Occipital lobe (tissue), 3 donors: ENCODE measurements at places on chromosomes 3 and 15. TPM values are rescaled to one million over a fixed set of nuclear protein-coding genes. Genes with fewer than 3 reads are reported as not detected.

- no peak for DNase-seq
Measured at GRCh38 chr15:56699743-56700142, 33.6 kb downstream of the ZNF280D start.

- DNase-seq, result no peak
Measured at GRCh38 chr3:42163622-42164244, 72.6 kb downstream of the TRAK1 start.

DNA sequence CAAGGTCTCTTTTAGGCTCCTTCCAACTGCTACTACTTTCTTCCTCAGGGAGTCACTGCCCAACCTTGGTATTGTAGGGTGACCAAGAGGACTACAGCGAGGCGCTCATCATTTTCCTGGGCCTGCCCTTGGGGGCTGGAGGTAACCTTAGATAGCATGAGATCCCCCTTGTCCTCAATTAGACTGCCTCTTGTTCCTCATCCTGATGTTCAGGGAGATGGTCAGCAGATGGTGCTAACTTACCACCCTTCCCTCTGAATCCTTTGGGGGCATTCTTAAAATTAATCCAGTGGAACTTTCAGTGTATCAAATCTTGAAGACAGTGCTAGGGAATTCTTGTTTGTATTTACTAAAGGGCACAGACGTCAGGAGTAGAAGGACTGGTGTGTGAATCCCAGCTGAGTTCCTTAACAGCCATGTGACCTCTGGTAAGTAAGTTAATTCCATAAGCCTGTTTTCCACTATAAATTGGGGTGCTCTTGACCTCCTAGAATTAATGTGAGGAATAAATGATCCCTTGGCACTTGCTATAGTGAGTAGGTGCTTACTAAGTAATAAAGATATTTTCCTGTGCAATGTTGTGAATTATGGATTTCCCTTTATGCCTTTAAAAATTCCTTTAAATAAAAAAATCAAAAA is 4.1 kb upstream of the CLPX start:
- DNase-seq, result no peak

GRCh38 chr3:47152578-47152977 is 11.3 kb downstream of the SETD2 start:
- DNase-seq, result no peak

DNA sequence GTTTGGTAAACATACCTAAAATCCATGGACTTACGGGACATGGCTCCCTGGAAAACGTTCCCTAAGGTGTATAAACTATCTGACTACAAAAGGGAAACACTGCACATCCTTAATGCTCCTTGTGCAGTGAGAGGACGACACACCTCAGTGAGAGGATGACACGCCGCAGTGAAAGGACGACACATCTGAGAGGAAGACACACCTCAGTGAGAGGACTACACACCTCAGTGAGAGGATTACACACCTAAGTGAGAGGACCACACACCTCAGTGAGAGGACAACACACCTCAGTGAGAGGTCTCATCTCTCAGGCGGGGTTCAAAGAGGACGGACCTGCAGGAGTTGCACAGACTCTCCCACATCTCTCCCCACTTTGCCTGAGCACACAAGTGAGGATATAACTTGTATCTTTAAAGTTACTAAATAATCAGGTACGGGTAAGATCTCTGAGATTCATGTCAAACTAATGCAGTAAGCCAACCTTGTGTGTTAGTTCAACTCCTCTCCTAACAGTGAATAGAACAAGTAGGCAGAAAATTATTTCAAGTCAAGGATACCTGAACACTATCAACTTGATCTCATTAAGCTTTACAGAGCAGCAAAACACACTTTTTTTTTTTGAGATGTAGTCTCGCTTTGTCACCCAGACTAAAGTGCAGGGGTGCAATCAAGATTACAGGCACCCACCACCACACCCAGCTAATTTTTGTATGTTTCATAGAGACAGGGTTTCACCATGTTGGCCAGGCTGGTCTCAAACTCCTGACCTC is 32.1 kb downstream of the HERC2 start:
- no peak for DNase-seq

DNA sequence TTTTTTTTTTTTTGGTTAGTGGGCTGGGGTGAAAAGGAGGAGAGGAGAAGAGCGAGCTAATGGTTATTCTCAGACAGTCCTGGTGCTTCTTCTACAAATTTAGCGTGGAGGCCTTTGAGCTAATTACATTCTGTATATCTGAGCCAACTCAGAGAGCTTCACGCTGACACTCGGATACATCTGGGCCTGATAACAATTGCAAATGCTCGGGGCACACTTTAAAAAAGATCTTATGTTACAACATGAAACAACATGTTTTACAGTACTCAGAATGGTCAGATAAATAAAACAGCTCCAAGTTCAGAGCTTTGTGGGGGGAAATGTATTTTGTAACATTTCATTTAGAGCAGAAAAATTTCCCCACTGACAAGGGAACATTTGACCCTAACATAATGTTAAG is 966.9 kb upstream of the NR2F2 start:
- no peak for DNase-seq

DNA sequence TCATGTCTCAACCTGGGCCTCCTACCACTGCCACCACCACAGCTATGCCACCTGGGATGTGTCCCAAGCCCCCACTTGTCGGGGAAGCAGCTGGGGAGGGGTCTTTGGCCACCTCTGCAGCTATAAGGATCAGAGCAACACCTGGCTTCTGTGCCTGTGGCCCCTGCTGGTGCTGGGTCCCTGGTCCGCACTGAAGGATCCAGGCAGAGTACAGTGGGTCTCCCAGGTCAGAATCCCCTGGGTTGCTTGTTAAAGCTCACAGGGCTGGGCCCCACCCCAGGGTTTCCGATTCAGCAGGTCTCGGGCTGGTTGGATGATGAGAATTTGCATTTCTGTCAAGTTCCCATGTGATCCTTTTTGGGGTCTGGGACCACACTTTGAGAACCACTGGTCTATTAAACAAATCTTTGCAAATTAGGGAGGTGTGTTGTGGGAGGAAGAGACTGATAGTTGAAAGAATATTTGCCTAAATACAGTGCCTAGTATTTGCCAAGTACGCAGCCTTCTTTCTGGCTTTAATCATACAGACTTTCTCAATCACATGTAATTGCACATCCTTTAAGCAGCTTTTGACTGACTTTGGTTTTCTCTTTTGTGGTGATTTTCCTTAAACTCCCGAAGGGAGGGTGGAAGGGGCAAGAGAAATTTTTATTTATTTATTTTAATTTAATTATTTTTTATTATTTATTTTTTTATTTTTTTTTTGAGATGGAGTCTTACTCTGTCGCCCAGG is 127.3 kb downstream of the IGF1R start:
- DNase-seq, result no peak

- no peak for DNase-seq
Measured at GRCh38 chr3:16088496-16088895, 86.0 kb upstream of the GALNT15 start.

C3orf85 gene
- not detected for total RNA-seq

DNA sequence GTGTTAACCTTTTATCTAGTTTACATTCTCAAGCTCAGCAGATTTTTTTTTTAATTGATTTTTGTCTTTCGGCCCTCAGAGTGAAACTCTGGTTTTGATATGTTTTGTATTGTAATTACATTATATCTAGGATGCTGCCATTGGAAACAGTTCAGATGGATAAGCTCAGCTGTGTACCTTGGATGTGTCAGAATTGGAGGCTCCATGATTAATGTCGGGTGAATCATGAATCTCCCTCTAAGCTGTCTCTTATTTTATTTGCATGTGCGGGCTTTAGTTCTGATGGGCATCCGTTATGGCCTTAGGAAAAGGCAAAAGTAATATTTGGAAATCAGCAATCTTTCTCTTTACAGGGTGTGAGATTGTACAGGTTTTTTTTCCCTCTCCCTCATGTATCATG is 4.2 kb downstream of the PTPRG start:
- no peak for DNase-seq

DNA sequence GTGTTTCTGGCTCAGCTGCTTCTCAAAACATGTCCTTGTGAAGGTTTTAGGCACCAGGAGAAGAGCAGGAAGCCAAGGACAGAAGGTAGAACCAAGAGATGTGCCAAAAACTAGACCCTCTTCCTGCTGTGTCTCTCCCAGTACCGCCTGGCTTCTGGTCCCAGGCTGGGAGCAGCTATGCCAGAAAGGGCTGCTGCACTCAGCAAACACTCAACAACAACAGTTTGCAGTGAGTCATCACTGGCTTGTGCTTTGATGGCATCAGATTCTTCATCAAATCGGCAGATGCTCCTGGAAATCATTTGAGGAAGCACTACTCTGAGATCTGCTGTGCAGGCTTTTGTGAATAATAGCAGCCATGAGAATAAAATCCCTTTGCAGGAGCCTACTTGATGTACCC is 63.2 kb downstream of the DGKG start:
- peak; percentile 16 for DNase-seq

GRCh38 chr3:193569119-193569518 is 14.4 kb upstream of the ATP13A4 start:
- no peak for DNase-seq

- no peak for DNase-seq
Measured at GRCh38 chr3:143859465-143860203, 11.4 kb upstream of the SLC9A9 start.

EFHB gene
- not detected for total RNA-seq

PARP15 gene
- total RNA-seq, result not detected

- no peak for DNase-seq
Measured at GRCh38 chr3:172323894-172324610, 124.2 kb downstream of the GHSR start.

FAM107A gene
- 24.8 TPM for total RNA-seq

TMEM266 gene
- 4.7 TPM for total RNA-seq

ENTPD3 gene
- 1.6 TPM for total RNA-seq

LRRC31 gene
- not detected for total RNA-seq

- DNase-seq, result no peak
Measured at GRCh38 chr15:24039683-24040082, 352.6 kb upstream of the NDN start.

DNA sequence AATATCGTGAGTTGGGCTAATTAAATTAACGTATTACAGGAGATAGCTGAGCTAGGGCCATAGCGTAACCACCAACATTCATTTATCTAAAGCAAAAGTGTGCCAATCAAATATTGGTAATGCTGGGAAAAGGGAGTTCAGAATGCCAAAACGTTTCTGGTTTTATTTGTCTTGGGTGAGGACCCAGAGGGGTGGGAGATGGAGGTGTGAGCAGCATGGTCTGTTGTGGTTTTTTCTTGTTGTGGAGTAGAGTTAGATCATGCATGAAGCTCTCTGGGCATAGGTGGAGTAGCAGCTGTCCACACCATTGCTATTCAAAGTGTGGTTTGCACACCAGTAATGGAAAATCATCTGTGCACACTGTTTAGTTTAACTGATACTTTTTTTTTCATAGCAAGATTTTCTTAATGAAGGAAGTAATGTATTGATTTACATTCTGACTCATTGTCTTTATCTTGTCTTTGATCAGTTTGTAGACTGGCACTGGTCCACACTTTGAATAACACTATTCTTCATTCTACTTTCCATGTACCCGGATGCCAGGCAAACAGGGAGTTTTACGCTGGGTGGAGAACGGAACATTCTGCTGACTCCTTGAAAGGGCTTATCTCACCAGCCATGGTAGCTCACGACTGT is 50.8 kb upstream of the CRTC3 start:
- no peak for DNase-seq

- no peak for DNase-seq
Measured at GRCh38 chr3:168956076-168956475, 707.4 kb downstream of the MECOM start.

DNA sequence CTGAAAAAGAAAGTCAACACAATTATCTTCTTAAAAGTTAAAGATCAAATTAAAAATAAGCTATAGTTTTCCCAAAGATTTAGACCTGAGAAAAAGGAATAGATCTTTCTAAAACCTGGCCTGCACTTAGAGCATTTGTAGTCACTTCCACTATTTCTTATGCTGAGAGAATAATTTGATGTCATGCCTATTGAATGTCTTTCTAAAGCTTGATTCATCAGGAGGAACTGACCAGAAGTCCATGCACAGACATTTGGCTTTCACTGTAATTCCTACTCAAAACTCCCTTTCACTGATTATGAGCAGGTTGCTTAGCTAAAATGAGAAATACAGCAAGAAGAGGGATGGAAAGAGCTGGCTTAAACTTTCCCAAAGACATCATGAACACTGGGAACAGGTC is 4.3 kb downstream of the GREM1 start:
- no peak for DNase-seq

- DNase-seq, result no peak
Measured at GRCh38 chr3:85790445-85791030, 831.7 kb downstream of the CADM2 start.

DNA sequence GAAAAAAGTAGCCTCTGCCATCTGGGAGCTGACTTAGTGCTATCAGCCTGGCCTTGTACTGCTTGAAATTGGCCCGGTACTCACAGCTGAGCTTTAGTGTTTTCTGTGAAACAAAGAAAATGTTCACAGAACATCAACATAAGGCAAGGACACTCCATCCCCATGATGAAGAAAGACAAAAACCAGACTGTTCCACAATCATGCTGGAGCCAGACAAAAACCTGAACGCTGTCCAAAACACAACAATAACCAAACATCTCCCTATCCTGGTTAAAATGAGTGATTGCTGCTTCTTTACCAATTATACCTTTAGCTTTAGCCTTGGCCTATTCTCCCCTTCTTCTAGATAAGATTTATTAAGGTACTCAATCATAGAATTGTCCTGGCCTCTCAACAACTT is 153.9 kb downstream of the CPNE4 start:
- no peak for DNase-seq

DNA sequence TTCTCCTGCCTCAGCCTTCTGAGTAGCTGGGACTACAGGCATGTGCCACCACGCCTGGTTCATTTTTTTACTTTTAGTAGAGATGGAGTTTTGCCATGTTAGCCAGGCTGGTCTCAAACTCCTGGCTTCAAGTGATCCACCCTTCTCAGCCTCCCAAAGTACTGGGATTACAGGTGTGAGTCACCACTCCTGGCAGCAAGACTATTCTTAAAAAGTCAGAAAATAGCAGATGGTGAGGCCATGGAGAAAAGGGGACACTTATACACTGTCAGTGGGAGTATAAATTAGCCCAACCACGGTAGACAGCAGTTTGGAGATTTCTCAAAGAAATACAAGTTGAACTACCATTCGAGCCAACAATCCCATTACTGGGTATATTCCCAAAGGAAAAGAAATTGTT is 603.3 kb upstream of the TBL1XR1 start:
- DNase-seq, result no peak

MCF2L2 gene
- 34.5 TPM for total RNA-seq

- DNase-seq, result no peak
Measured at GRCh38 chr3:138059261-138059660, 49.3 kb downstream of the CLDN18 start.

GRCh38 chr3:58411036-58411435 is 22.6 kb downstream of the PDHB start:
- no peak for DNase-seq

DNA sequence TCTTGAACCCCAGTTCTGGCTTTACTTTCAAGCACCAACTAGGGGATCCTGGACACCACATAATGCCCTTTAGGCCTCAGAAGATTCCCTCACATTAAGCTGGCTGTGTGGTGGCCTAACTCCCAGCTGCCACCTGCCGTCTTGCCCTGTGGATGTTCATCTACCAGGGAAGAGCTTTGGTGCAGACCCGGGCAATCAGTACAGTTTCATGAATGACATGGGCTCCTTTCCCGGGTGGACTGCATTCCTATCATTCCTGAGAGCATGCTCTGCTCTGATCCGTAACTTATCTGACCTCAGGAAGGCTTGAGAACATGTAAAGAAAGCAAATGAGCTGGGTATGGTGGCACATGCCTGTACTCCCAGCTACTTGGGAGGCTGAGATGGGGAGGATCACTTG is 50.0 kb upstream of the GSK3B start:
- DNase-seq, result no peak

GRCh38 chr3:132892956-132893355 is 145.2 kb upstream of the TMEM108 start:
- no peak for DNase-seq
